Ascending aorta (tissue), 2 donors: ENCODE measurements at places on chromosomes 12 and 14. TPM values are rescaled to one million over a fixed set of nuclear protein-coding genes. Genes with fewer than 3 reads are reported as not detected.

- no peak for DNase-seq
Observed at GRCh38 chr12:101823039-101823438, 7.7 kb downstream of the GNPTAB start.

GRCh38 chr12:49881415-49882247 is 22.1 kb downstream of the FAIM2 start:
- no peak for DNase-seq

DNA sequence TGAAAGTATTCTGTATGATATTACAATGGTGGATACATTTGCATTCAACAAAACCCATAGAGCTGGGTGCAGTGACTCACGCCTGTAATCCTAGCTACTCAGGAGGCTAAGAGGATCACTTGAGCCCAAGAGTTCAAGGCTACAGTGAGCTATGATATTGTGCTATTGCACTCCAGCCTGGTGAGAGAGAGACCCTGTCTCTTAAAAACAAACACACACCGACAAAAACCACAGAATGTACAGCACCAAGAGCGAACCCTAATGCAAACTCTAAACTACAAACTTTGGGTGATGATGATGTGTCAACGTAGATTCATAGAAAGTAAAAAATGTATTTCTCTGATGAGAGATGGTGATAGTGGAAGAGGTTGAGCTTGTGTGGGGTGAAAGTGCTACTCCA is 8.6 kb downstream of the CAPRIN2 start:
- no peak for DNase-seq

- DNase-seq, result no peak
Observed at GRCh38 chr12:38954238-38954873, 49.0 kb upstream of the CPNE8 start.

DNA sequence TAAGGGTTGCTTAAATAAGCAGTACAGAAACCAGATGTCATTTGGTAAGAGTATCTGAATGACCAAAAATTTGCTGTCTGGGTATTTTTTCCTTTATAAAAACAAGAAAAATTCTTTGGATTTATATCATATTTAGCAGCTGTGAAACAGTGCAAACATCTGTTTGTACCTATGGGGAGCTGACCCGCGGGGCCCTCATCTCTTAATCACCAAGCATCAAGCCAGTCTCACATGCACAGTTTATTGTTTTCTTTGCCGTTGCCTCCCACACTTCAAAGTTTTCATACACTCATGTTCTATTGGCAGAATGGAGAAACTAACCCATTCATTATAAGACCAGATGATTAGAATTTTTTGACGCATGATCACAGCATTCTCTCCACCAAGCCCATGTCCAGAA is 142.2 kb downstream of the BMP4 start:
- DNase-seq, result no peak

- no peak for DNase-seq
Observed at GRCh38 chr12:75854681-75855309, 176.8 kb downstream of the PHLDA1 start.

- DNase-seq, result peak; percentile 85
Observed at GRCh38 chr12:57772429-57773322, at the start of gene EEF1AKMT3. TSS of gene EEF1AKMT3 (plus strand) at chr12:57772614. CDS start at chr12:57772725, 111 bp downstream.

DNA sequence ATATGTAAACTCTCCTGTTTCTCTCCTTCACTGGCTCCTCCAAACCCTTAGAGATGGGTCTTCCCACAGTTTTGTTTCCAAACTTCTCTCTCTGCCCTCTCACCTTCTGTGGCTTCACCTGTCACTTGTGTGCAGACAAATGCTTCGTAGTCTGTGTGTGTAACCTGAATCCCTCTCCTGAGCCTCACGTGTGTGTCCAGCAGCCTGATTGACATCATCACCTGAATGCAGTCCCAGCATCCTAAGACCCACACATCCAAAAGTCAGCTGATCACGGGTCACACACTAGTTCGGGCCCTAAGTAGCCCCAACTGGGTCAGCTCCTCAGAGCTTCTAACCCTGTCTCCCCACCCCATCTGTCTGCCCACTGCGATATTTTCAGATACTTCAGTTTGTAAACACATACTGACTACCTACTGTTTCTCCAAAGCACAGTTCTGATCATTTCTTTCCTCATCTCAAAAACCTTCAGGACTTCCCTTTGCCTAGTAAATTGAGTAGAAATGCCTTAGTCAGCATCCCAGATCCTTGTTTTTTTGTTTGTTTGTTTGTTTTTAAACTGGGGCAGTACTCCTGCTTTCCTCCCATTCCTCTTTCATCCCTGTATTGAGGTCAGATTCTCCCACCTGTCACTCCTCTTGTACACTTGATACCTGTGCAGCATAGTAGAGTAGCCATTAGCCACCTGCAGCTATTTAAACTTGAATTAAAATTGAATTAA is 23.7 kb downstream of the FNTB start:
- no peak for DNase-seq

DNA sequence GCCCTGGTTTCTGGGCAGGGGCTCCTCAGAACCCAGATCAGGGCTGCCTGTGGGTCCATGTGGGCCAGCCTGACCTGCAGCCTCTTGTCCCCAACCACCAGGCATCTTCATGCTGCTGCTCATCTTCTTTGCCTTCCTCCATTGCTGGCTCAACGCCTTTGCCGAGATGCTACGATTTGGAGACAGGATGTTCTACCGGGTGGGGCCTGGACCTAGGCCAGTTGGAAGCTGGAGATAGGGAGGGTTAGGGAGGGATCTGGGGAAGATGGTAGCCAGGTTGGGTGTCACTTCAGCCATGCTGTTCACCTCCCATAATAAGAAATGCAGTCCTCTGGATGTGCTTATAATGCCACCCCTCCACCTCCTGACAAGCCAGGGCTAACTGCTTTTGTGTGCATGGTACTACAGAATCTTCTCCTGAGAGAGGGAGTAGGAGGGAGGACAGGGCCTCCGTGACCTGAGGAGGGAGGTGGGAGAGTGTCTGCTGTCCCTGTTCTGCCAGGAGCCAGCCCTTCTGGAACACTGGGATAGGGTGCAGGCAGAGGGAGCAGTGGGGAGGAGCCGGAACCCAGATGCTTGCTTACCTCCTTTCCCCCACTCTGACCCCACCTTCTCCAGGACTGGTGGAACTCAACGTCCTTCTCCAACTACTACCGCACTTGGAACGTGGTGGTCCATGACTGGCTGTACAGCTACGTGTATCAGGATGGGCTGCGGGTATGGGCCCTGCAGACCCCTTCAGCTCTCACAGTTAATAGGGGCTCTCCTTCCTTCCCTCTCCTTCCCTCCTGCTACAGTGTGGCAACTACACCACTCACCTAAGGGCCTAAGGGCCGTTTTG is 17.6 kb downstream of the SOAT2 start:
- DNase-seq, result no peak

DNA sequence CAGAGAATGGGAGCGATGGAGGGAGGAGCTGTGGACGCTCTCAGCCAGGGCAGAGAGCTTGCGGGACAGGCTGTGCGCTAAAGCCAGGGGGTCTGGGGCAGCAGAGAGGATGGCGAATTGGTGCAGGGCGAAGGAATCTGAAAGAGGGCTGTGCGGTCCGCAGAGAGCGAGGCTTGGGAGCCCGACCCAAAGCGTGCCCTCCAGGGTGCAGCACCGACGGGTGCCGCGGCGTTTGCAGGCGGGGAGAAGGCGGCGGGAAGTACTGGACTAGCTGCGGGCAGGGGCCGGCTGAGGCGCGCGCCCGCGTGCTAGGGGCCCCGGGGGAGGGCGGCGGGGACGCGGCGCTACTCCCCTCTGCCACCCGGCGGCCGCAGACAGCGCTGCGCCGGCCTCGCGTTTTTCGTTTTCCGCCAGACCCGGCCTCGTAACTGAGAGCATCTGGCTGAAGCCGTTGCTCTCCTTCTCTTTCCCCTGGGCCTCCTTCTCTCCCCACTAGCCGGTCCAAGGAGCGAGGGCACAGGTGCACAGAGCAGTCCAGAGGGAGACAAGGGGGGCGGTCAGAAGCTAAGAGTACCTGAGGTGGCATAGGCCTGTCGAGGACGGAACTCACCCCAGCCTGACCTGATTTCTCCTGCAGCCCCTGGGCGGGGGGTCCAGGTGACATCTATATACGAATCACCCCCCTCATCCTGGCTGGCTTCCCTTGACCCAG is 24.9 kb downstream of the SLC6A12 start:
- no peak for DNase-seq

DNA sequence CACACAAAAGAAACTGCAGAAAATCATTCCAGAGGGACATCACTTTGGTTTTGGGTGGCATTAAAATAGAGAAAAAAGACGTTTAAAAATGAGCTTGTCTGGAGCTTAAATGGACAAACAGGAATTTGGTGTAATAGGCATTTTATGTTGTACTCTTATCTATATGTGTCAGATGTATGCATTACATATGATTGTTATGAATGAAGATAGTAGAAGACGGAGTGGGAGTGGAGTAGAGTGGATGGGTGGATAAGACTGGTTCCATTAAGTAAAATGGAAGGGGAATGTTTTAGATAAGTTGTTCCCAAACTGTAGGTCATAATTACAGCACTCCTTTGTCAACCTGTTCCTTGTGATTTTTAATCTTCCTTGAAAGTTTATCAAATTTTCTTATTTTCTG is 1.9 kb downstream of the CCDC91 start:
- no peak for DNase-seq

DNA sequence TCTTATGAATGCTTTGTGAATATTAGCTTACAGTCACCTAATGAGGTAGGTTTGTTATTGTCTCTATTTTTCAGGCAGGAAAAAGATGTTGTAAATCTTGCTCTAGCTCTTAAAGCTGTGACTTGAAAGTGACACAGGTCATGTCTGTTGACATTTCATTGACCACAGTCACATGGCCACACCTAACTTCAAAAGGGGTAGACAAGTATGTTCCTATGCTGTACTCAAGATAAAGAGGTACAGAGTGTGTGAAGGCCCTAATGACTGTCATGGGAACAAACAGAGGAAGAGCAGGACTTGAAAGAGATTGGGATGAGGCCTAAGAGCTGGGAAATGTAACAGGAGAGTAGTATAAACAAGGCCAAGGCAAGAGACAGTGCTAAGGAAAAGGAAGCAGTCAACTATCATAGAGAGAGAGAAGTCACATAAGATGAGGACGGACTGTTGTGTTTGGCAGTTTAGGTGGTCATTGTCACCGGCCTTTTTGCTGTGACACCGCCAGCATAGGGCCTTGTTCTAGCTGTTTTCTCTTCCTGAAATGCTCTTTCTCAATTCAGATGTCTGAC is 181.0 kb downstream of the CFAP54 start:
- no peak for DNase-seq

DNA sequence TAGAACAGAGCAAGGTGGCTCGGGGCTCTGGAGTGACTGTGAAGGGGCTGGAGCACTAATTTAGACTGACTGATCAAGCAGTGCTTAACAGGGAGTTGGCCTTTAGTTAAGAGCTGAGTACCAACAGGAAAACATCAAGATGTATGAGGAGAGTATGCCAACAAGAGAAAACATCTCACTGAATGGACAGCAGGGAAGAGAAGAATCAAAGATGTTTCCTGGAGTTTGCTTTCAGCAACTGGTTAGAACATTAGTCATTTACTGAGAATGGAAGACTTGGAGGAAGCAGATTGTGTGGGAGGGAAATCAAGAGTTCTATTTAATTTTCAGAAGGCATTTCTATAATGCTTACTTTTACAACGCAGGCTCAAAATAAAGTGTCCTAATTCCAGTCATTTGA is 259.3 kb downstream of the ADAMTS20 start:
- DNase-seq, result no peak

DNA sequence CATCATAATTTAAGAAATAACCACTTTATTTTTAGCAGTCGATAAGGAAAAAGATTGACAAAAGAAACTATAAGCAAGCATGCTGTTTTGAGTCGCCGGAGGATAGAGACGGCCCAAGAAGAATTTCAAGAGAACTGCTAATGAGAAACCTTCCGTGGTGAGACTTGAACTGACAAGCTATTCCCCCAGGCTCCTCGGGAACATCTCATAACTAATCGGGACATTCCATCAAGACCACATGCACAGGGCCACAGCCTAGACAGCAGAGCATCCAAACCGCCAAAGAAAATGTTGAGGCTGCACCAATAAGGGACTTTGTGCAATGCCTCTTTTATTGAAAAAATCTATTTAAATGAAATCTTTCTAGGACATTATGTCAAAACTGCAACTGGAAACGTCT is 51.0 kb downstream of the YEATS4 start:
- DNase-seq, result no peak

DNA sequence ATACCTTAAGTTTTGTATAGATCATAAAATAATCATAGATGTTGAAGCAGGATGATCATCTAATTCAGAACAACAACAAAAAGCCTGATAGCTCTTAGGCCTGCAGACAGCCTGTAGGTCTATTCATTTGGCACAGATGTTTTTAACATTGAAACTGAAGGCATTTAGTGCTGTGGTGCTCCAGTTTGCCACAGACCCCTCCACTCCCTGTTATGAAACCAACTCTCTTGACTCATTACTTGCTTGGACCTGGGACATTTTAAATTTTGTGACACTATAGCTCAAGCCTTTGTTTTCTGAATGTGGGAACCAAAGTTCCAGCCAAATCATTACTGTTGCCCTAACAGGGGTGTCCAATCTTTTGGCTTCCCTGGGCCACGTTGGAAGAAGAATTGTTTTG is 9.1 kb downstream of the PRKCH start:
- no peak for DNase-seq

DNA sequence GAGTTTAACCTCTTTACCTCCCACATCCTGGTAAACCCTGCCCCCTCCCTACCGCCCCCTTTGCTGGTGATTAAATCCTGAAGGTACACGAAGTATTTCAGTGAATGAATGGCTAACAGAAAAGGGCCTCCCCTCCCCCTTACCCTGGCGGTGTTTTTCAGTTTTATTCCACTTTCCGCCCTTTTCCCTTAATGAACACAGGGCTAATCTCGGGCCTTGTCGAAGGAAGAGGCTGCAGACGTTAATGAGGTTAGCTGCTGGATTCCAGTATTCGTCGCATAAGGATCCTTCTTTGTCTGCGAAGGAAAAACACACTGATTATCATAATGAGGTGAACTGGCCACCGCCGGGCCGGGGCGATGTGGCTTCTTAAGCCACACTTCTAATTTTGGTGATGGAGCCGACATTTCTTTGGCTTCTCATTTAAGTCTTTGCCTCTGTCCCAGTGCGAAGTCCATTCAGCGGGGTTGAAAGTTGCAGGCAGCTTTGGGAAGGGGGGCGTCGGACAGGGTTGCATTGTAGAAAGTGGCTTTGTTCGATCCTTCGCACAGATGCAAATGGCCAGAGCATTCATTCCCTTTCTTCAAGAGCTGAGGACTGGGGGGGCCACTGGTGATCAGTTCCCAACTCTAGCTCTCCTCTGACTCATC is 6.5 kb downstream of the MEG3 start:
- DNase-seq, result no peak

DNA sequence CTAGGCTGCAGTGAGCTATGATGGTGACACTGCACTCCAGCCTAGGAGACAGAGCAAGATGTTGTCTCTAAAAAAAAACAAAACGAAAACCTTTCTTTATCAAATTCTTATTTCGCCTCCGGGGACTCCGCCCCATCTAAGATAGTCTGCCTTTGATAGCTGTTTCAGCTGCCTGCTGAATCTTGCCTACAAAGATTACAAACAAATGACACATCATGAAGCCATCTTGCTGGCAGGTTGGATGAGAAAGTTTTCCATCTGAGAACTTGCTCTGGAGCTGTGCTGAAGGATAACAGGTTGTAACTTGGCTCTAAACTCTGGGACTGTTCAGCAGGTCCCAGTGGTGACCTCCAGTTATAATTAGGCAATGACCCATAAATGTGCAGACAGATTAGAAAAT is 41.8 kb upstream of the AEBP2 start:
- no peak for DNase-seq

The SAMD15 gene
- total RNA-seq, result not detected

The ZDHHC22 gene
- not detected for total RNA-seq

The NOS1 gene
- 0.21 TPM for total RNA-seq

The STYK1 gene
- 0.21 TPM for total RNA-seq

The PLEKHG3 gene
- total RNA-seq, result 134 TPM

The PRB2 gene
- total RNA-seq, result not detected

The GNB3 gene
- total RNA-seq, result 10.4 TPM

The ETV6 gene
- total RNA-seq, result 21.6 TPM

The SLC6A15 gene
- total RNA-seq, result not detected

The LHX5 gene
- not detected for total RNA-seq
